ENCODE measurements at places on chromosomes 4 and X. TPM values are rescaled to one million over a fixed set of nuclear protein-coding genes. Genes with fewer than 3 reads are reported as not detected.

Gene TCEAL9
- total RNA-seq: 202 TPM

Gene HEPH
- 124 TPM for total RNA-seq

Gene TLR8
- not detected for total RNA-seq

Gene FGG
- not detected for total RNA-seq

Gene SLBP
- 77.0 TPM for total RNA-seq

Gene SPANXN2
- total RNA-seq: not detected

Gene KIAA1210
- total RNA-seq: not detected

Gene EGFL6
- total RNA-seq: not detected

Gene FSTL5
- total RNA-seq: not detected

Gene HS6ST2
- total RNA-seq: 0.13 TPM

Gene TKTL2
- not detected for total RNA-seq

Gene IL1RAPL2
- not detected for total RNA-seq

Gene GC
- total RNA-seq: not detected

Gene KLF8
- total RNA-seq: 3.2 TPM

Gene ADAM29
- not detected for total RNA-seq

Gene TMEM35A
- total RNA-seq: 7.1 TPM

Gene RBMXL3
- not detected for total RNA-seq

Gene MFAP3L
- 0.44 TPM for total RNA-seq

Gene DRD5
- total RNA-seq: not detected

Gene AKAP14
- total RNA-seq: not detected

Gene PIN4
- total RNA-seq: 23.3 TPM

Gene CLRN2
- not detected for total RNA-seq

Gene AADAT
- total RNA-seq: 3.3 TPM
